Fibroblast of skin of abdomen (primary cell): ENCODE measurements at places on chromosomes 6 and 20.
A peak's percentile ranks its signal among the peaks of the same experiment; 100 is the strongest.

DNA sequence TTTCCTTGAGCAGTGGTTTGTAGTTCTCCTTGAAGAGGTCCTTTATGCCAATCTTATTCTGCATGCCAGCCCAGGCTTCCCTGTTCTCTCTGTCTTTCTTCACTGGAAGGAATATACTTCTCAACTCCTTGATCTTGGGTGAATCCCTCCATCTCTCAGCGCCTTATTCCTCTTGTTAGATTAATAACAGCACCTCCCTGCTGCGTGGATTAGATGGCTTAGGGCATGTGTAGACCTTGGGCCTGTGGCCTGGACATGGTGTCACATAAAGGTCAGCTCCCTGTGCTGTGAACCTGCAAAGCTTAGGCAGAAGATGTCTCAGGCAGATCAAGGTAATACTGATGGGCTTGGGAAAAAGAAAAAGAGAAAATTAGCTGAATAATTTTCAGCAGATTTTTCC lies 18.3 kb downstream of the ZNF831 start:
- DNase-seq: no peak

DNA sequence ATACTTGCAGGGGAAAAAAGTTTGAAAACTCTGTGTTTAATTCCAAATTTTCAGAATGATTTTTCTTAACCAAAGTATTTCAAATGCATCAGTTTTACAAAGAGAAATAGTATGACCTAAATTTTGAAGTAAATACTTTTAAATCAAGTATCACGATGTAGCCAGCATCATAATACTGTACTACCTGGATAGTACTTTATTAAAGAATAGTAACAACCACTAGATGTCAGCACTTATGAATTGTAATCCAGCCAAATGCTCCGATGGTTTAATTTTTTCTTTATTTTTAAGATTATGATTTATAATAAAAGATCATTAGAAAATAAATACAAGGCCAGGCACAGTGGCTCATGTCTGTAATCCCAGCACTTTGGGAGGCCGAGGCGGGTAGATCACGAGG lies 37.2 kb upstream of the HACE1 start:
- no peak for DNase-seq

DNA sequence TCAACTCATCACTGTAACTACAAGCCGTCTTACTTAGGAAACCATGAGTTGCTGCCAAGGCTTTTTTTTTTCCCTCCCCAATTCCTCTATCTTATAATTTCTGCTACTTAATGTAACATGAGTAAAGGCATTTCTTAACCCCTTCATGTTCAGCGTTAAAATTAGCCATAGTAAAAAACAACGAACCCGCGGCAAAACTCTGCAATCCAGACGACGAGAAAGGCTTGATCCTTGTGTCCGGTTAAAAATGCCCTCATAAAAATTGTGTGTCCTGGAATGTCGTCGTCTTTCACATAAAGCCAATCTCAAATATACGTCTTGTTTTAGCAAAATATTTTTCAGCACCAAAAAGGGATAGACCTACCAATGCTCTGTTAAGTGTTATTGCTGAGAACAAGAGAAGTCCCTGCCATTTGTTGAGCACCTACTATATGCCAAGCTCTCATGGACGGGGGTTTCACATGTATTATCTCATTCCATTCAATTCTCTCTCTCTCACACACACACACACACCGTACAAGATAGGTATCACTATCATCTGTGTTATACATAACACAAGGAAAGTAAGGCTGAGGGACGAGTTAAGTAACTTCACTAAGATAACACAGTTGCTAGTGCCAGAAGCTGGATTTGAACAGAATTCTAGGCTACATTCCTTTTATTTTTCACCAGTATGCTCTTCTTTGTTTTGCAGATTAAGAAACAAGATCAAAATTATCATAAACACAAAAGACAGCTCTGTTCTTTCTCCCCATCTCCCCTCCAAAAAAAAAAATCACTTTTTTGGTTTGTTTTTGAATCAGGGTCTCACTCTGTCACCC lies 683 bp upstream of the ARHGAP18 start:
- DNase-seq: no peak

DNA sequence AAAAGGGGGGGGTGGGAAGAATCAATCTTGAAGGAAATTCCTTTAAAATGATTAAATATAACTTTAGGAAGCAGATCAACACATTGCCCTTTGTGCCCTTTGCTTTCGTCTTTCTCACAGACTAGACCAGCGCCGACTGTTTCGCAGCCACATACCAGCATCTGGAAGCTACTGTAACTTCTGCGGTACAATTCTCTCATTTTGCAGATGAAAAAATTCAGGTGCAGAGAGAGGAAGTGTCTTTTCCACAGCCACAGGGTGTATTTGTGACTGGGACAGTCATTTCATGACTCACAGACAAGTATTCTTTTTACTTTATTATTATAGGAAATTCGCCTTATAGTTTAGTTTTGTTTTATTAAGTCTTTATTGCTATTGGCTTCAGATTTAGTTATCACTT lies 84.2 kb downstream of the UST start:
- DNase-seq: peak; percentile 17

GRCh38 chr20:34047917-34048316 lies 54.2 kb downstream of the RALY start:
- DNase-seq: no peak

- no peak for DNase-seq
Observed at GRCh38 chr6:139376604-139377218, 2.3 kb upstream of the CITED2 start.

DNA sequence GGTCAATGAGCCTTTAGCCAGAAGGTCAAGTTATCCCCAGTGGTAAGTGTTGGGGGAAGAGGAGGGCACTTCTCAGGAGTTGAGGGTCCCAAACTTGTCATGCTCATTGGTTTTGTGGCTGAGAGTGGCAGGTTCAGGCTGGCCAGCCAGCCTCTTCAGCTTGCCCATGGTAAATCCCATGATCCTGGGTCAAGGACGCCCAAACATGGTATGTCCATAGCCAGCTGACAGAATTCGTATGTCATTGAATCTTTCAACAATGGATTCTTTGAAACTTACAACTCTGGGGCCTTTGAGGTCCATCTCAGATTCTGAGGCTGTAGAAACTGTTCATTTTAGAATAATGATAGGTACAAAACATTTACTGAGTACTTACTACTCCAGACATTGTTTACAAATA lies 36.1 kb upstream of the RSPO4 start:
- DNase-seq: no peak

DNA sequence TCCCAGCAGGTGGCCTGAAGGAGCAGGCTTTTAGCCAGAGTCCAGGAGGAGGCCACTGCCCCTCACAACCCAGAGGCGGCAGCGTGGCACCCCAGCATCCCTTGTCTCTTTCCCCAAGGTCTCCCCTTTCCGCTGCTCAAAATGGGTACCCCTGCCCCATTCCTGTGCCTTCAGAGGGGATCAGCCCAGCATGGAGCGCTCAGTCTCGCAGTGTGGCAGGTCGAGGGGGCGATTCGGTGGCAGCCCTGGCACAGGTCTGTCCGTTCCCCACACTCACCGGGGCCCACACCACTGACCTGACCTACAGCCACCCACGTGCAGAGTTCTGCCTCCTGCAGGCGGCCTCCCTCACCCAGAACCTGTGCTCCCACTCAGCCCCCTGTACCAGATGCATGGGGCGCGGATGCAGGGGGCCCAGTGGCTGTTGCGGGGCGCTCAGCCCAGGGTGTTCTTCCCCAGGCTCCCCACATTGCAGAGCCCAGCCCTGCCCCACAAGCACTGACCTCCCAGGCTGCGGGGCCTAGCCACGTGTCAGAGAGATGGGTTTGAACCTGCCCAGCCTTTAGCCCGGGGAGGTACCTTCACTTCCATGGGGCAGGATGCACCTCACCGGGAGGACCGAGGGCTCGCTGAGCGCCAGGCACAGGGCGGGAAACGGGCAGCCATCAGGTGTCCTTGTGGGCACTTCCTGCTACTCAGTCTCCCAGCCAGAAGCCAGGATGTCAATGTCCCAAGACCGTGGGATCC lies 41.8 kb downstream of the DSTN start:
- peak; percentile 25 for DNase-seq

DNA sequence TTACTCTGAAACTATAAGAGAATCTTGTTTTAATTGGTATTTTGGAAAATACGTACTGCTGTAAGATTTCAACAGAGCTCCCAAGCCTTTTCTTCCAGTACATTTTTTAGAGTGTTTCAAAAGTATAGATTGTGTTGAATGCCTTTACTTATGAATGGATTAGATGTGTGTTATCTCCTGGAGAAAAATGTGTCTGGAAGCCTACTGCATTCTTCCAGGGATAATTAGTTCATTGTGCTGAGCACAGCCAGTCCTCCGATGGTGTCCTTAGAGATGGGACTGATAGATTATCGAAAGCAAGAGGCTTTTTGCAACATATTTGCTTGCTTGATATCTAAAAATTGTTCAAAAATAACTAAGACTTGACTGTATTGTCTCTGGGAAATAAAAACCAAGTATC lies 114.2 kb downstream of the PLEKHG1 start:
- no peak for DNase-seq

GRCh38 chr6:90739802-90740201 lies 152.9 kb upstream of the MAP3K7 start:
- DNase-seq: no peak

GRCh38 chr6:161085246-161085645 lies 93.7 kb downstream of the MAP3K4 start:
- DNase-seq: no peak

GRCh38 chr6:3881711-3882421 lies 32.7 kb downstream of the FAM50B start:
- no peak for DNase-seq
